ENCODE measurements at places on chromosomes 1 and 21. TPM values are rescaled to one million over a fixed set of nuclear protein-coding genes. Genes with fewer than 3 reads are reported as not detected.

AXDND1 gene
- total RNA-seq = 0.39 TPM

C8B gene
- total RNA-seq = not detected

SETD4 gene
- 12.5 TPM for total RNA-seq

FRRS1 gene
- 1.8 TPM for total RNA-seq

GBP2 gene
- total RNA-seq = 1.0 TPM

C8A gene
- total RNA-seq = not detected

CD1D gene
- not detected for total RNA-seq

CYP2J2 gene
- 0.07 TPM for total RNA-seq

GPR37L1 gene
- total RNA-seq = 0.19 TPM

MYBPHL gene
- not detected for total RNA-seq

CHIA gene
- not detected for total RNA-seq

PLA2G2A gene
- total RNA-seq = not detected

PRKACB gene
- 7.2 TPM for total RNA-seq

AIRE gene
- not detected for total RNA-seq

ATP1A4 gene
- total RNA-seq = not detected

TDRD10 gene
- total RNA-seq = not detected

WNT3A gene
- total RNA-seq = not detected

CFAP74 gene
- 0.08 TPM for total RNA-seq

AMIGO1 gene
- 1.1 TPM for total RNA-seq

CHRNB2 gene
- total RNA-seq = 0.49 TPM

CD160 gene
- not detected for total RNA-seq

DDR2 gene
- total RNA-seq = 0.37 TPM

CCDC181 gene
- total RNA-seq = 0.10 TPM

RPS6KA1 gene
- 18.2 TPM for total RNA-seq

SPRR5 gene
- not detected for total RNA-seq

RNF223 gene
- 0.38 TPM for total RNA-seq

USH2A gene
- not detected for total RNA-seq

LCE1E gene
- total RNA-seq = not detected

F5 gene
- 0.05 TPM for total RNA-seq

TDRD5 gene
- 0.06 TPM for total RNA-seq

ASTN1 gene
- not detected for total RNA-seq

CYP4A22 gene
- total RNA-seq = not detected

C1orf94 gene
- not detected for total RNA-seq

CFAP45 gene
- 0.61 TPM for total RNA-seq

RAD54L gene
- 11.8 TPM for total RNA-seq

TEDDM1 gene
- total RNA-seq = not detected

SH2D1B gene
- total RNA-seq = 0.08 TPM

FAM229A gene
- total RNA-seq = 4.4 TPM

ZBTB8A gene
- total RNA-seq = 4.0 TPM

TSPAN2 gene
- 1.1 TPM for total RNA-seq
